ENCODE measurements at places on chromosomes 13 and 19.

GRCh38 chr19:40219721-40220276 lies 1.6 kb upstream of the TTC9B start:
- no peak for DNase-seq

DNA sequence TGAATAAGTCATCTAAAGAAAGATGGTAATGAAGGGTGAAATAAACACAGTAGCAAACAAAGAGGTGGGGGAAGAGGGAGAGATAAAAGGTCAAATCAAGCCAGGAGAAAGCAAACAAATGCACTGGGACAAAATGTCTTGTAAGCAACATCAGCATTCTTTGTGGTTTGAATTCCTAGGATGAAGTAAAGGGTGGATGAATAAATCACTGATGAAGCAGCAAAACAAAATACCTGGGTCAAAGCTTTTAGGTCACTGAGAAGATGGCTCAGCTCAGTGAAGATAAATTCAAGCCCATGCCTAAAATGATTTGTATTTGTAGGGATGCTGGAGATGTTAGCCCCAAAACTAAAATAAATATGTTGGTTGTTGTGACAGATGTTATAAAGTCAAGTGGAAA lies 86.5 kb upstream of the FBXL3 start:
- no peak for DNase-seq

- no peak for DNase-seq
Observed at GRCh38 chr13:113528101-113528812, 37.7 kb upstream of the DCUN1D2 start.

DNA sequence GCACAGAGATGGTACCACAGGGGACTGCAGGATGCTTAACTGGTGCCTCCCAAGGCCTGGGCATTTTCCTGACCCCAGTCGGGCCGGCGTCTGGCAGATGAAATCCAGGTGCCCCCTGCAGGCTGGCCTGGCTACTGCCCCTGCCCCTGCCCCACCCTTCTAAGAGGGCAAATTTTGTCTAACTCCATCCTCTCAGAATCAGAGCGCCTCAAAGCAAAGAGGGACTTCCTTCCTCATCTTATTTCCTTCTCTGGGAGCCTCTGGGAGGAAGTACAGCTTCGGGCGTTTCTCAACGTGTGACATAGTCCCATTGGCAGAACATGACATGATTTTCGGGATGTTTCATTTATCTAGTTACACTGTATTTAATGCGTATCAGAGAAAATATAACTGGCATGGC lies 2.7 kb downstream of the PRKACA start:
- peak; percentile 24 for DNase-seq
